GM12878 (cell line): ENCODE measurements at places on chromosomes 4 and X. TPM values are rescaled to one million over a fixed set of nuclear protein-coding genes. Genes with fewer than 3 reads are reported as not detected.

Gene TMEM255A
- 1.5 and 1.6 TPM in 2 replicates for total RNA-seq

Gene AFM
- not detected in 2 replicates for total RNA-seq

Gene ASB12
- not detected in 2 replicates for total RNA-seq

DNA sequence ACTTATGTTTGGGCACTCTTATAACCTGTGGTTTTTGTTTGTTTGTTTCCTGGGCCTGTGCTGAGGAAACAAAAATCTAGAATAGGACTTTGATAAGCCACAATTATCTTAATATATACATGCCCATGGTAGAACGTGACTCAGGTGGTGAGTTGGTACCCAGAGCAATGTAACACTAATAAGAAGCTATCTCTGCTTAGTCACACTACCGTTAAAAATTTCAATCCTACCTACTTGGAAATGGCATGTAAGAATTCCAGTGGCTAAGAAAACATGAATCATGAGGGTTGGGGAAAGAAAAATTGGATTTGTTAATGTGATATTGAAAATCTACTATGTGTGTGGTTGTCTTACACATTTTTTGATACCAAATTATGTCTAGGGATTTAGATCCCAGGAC, 30.5 kb upstream of the ADGRG2 start:
- no peak for DNase-seq

Gene HTN1
- total RNA-seq = not detected in 2 replicates

Gene SHROOM4
- total RNA-seq = 0.03 TPM in 2 replicates

GRCh38 chrX:11813341-11813740, 55.3 kb downstream of the MSL3 start:
- DNase-seq = no peak
